ENCODE measurements at places on chromosomes 2 and 18.
A peak's percentile ranks its signal among the peaks of the same experiment; 100 is the strongest.

DNA sequence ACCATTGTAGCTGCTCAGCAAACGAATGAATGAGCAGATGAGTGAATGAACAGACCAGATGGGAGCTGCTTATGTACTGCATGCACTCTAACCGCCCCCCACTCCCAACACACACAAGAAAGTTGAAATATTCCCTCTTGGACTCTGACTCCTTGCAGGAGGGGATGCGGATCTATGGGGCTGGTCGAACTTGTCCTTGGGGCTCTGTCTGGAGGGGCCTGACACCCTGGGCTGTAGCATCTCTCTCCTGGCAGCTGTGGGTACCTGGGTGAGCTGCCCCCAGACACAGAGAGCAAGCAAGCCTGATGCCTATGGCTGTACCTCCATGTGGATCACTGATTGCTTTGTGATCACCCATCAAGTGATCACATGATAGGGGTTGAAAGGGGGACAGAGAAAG is 192.4 kb upstream of the SMAD2 start:
- DNase-seq: no peak

DNA sequence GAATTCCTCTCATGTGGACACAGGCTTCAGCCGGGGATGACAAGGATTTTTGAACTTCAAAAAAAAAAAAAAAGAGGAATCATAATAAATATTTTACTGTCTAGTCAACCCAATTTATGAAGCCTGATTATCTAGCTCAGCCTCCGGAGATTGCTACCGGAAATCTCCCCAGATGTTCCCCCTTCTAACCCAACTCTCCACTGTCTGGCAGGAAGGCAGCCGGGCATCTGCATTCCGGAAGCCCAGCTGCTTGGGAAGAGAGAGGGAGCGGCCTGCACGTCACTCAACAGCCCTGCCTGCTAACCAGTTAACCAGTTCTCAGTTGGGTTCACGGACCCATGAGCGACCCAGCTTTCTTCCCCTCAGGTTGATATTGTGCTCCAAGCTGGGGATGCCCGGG is 87.2 kb upstream of the POU3F3 start:
- DNase-seq: no peak

DNA sequence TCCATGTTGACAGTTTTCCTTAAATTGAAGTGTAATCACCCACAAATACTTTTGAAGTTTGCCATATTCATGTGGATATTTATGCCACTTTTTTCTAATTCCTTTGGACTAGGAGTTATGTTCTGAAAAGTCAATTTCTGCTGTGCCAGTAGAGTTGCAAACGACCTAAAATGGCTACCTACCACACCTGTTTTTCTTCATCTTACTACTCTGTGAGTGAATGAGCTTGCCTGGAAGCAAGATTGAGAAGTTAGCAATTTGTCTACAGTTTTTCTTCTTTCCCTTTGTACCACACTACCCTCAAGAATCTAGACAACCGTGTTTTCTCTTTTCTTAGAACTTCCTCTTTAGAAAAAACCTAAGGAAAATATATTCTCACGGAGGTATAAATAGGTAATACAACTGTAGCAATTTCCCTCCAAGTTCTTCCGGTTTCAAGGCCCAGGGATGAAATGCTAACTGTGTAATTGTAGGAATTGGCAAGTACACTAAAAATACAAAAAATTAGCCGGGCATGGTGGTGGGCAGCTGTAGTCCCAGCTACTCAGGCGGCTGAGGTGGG is 7.3 kb upstream of the SLC39A10 start:
- no peak for DNase-seq

DNA sequence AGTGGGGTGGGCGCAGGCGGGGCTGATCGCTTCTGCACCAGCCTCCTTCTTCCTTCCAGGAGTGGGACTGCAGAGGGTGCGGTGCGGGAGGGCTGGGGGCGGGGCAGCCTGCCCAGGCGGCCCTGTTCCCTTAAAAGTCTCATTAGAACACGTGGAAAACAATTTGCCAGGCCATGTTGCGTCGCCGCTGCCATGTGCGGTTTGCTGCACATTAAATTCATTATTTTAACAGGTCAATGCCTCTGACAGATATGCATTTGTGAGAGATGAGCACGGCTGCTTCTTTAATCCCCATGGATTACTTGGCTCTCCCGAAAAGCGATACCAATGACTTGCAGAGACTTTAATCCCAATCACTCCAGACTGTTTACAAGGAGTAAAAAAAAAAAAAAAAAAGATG is 139.0 kb downstream of the CELF4 start:
- no peak for DNase-seq

DNA sequence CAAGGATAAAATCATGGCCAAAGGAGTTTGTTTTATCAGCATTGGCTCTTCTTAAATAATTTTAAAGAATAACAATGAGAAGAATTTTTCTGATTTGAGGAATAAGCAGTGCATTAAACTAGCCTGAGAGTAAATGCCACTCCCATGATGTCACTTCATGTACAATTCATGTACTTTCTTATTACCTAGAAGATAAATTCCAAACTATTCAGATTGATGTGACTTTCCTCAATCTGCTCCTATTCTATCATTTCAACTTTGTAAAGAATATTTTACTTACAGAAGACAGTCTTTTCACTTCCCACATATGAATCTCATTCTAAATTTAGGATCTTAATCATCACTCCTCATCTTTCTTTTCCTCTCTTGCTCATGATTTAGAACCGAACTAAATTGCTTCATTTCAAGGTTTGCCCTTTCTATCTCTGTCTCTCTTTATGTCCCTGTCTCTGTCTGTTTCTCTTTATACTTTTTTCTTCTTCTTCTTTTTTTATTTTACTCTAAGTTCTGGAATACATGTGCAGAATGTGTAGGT is 1142.0 kb upstream of the PIK3C3 start:
- DNase-seq: no peak

DNA sequence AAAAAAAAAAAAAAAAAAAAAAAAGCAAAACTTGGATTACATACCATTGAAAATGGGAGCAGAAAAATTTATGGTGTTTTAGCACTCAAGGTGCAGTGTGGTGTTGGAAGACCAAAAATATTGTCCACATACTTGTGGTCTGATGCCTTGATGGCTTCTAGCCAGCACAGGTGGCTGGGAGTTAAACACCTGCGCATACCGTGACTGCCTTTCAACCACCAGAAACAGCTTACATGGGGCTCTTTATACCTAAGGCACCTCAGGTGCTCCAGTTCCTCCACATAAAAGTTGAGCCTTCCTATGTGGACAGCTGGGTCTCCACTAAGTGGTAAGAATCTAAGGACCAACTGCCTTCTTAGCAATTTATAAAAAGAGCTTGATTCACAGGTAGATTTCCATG is 802.6 kb upstream of the CELF4 start:
- no peak for DNase-seq

GRCh38 chr18:49381267-49381845 is 79.1 kb downstream of the DYM start:
- DNase-seq: no peak

- no peak for DNase-seq
These were observed 8.9 kb upstream of the STK25 start for GRCh38 chr2:241517297-241517696.

DNA sequence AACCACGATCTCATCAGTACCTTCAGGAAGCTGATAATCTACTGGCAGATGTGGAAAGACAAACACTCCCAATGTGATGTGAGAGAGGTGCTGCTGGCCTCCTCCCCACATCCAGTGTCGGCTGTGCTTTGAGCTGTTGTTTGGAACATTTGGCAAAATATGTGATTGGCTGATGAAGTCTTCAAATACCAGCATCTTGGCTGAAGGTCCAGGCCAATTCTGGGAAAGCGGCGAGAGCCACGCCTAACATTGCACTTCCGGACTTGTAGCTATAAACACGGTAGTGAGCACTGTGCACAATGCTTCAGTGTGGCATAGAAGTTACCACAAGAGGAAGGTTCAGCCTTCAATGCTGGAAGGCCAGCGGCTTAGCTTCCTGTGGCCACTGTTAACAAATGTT is 198.8 kb downstream of the DCDC2C start:
- no peak for DNase-seq

GRCh38 chr2:96773922-96774321 is 13.2 kb downstream of the CNNM4 start:
- DNase-seq: no peak

GRCh38 chr18:44747157-44747556 is 66.5 kb downstream of the SETBP1 start:
- no peak for DNase-seq

- no peak for DNase-seq
These were observed 34.0 kb upstream of the MREG start for GRCh38 chr2:216047397-216047796.

- DNase-seq: no peak
These were observed 54.5 kb downstream of the EPAS1 start for GRCh38 chr2:46351750-46352138.

DNA sequence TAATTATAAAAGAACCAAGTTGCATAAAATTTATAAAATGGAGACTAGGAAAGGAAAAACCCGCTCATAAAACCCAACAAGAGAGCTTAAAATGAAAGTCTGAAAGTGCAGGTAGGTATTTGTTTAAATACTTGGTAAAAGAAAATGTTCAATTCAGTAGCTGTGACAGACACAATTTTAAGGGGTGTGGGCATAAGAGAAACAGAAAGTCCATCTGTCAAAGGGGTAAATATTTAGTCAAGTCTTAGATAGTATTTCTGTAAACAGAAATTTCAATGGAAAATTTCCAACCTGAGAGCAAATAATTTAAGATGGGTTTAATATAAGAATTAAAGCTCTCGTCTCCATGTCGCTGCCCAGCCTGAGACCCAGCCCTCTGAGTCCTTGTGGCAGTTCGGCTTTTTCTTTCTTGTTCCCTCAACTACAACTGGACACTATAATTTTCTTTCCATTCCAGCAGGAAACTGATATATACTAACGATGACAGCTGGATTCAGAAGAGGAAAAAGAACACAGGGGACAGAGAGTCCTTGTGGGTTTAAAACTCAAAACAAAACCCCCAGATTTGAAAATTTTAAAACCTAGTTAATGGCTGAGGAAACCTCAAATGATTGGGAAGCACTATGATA is 88.0 kb upstream of the ZFP36L2 start:
- no peak for DNase-seq

DNA sequence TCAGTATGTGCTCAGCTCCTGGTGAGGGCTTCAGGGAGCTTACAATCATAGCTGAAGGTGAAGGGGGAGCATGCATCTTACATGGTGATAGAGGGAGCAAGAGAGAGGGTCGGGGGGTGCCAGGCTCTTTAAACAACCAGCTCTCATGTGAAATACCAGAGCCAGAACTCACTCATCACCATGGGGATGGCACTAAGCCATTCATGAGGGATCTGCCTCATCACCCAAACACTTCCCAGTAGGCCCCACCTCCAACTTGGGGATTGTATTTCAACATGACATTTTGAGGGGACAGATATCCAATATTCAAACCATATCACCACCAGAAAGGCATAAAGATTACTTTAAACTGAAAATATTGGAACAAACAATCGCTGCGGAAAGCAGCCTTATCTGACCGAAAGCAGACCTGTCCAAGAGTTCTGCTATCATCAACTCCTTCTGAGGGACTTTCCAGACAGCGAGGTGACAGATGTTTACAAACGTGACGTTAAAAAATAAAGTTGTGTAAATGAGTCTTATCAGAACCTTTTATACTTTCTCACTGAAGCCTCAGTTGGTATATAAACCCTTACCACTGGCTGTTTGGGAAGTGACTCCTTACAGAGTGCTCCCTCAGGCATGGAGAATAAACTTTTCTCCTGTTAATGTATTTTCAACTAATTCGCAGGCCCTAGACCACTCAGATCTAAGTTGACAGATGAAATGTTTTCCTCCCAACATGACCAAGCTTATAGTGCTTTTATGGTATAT is 35.5 kb upstream of the PTH2R start:
- no peak for DNase-seq

- DNase-seq: no peak
These were observed 77.5 kb upstream of the HK2 start for GRCh38 chr2:74756356-74756890.

DNA sequence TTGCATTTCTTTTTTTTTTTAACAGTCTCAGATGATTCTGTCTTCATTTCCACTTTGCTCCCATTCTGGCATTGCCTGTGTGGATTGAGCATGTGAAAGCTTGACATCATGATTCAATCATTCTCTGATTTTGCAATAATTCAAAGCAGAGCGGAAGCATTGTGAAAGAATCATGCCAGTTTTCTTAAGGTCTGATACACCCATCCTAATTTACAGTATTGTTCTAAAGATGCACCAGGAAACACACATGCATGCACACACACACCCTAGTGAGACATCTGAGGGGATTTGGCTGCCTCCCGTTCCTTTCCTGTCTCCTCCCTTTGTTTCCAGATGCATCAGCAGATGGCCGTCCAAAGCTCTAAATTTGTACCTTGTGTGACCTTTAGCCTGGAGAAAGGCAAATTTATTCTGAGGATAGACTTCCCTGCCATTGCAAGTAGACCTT is 97.3 kb downstream of the FMNL2 start:
- DNase-seq: no peak

- DNase-seq: peak; percentile 62
These were observed 160.1 kb downstream of the RTP5 start for GRCh38 chr2:242029422-242030225.

- no peak for DNase-seq
These were observed 156.7 kb downstream of the LPIN1 start for GRCh38 chr2:11903085-11903606.

- DNase-seq: peak; percentile 88
These were observed at the start of gene METTL5 for GRCh38 chr2:169824373-169825333. Gene METTL5 (minus strand): TSS chr2:169824905. CDS start chr2:169824597, 308 bp downstream.

DNA sequence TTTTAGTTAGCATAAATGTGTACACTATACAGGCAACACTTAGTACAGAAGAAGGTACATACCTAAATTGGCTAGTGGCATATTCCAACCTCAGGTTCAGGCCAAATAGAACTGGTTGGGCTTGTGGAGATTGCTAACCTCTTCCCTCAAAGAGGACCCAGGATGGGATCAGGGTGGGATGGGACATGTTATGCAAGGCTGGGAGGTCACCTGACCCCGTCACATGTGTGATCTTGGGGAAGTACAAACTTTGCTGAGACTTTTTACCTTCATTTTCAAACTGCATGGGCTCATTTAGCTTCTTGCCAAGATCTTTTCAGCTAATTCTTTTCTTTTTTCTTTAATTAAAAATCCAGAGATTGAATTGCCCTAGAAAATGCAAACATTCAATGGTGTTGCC is 36.9 kb downstream of the TMEM17 start:
- no peak for DNase-seq

GRCh38 chr2:28367667-28368356 is 24.8 kb upstream of the FOSL2 start:
- no peak for DNase-seq

GRCh38 chr2:236319036-236319435 is 54.8 kb upstream of the ASB18 start:
- no peak for DNase-seq

DNA sequence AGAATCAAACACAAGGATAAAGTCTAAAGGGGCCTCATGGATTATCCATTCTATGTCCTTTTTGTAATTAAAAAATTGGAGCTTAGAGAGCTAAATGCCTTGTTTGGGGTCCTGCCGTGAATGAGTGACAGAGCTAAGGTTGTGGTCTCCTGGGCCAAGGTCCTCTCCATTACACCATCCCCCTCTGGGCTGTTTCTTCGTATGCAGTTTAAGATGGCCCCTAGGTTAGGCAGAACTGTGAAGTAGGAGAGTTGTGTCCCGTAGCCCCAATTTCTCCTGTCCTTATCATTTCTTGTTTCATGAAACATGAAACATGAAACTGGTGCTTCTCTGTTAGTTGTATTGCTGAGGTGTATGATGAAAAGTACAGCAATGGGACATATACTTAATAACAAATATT is 32.9 kb downstream of the CRIM1 start:
- DNase-seq: no peak

All from type B pancreatic cell (in vitro differentiated cells).